COLO829 (cell line): ENCODE measurements at places on chromosomes 7 and 10.

DNA sequence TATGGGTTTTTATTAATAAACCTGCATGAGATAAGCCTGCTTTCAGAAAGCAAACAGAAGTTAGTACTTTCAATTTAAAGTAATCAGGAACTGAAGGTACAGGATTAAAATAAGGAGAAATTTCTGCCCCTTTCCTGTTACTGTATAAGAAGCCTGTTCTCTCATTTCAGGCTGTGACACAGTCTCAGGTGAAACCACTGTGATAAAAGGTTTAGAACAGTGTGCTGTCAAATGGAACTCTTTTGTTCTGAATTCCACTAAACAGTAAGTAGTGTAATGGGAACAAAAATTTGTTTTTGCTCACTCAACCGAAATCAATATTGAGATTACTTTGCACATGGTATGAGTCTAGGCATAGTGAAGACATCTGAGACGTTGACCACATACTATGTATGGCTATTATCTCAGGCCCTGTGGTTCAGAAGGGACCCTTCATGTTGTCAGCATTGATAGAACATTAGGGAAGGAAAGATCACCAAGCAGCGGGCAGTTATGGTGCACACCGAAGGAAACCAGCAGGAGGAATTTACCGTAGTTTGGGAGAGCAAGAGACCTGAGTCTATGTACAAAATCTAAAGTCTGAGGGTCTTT, 14.9 kb downstream of the HEPACAM2 start:
- DNase-seq, result no peak

DNA sequence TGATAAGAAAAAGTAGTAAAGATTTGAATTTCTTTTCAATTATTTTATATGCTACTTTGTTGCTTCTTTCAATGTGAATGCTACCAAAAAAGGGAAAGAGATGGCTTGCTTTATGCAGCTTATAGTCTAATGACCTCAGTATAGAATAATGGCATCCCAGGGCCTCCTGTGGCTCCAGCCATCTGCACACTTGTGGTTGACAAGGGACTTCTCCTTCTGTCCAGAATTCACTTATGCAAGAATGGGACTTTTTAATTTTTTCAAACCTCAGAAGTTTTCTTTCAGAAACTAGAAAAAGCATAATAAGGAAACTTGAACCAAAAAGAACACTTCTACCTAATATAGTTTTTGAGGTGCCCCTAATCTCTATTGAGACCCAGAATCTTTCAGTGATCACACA, 310.9 kb downstream of the CTNNA3 start:
- DNase-seq, result no peak

DNA sequence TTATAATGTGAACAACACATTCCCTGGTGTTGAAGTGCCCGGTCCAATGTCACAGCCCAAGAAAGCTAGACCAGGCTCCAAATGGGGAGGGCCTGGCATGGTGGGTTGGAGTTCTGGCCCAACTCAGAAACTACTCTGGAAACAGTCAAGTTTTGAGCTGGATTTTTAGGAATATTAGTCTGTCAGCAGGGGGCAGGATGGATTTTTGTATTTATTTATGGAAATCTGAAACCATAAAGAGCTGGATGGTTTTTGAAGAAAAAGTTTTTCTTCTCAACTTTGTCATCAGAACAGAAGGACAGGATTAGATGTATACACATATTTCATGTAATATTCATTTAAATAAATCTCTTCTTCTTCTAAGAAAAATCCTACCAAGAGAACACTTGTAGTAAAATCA, 97.5 kb downstream of the POU6F2 start:
- no peak for DNase-seq

GRCh38 chr10:31062856-31063255, 31.2 kb upstream of the ZNF438 start:
- DNase-seq, result no peak

DNA sequence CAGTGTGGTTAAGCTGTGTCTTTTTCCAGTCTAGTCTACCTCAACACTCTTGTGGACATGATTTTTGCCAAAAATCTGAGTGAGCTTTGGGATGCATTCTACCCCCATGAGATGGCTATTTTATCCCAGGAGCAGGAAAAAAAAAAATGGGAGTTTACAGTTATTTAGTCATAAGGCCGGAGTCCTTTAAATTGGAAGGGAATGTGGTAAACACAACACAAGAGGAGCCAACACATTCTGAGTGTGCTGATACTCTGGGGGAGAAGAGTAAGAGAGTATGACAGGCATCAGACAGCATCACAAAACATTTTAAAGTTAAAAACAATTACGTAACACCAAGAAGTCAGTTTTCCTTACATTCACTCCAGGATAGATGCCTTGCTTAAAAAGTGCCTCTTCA, 46.1 kb downstream of the C1GALT1 start:
- no peak for DNase-seq
